ENCODE measurements at places on chromosomes 16 and 17.

DNA sequence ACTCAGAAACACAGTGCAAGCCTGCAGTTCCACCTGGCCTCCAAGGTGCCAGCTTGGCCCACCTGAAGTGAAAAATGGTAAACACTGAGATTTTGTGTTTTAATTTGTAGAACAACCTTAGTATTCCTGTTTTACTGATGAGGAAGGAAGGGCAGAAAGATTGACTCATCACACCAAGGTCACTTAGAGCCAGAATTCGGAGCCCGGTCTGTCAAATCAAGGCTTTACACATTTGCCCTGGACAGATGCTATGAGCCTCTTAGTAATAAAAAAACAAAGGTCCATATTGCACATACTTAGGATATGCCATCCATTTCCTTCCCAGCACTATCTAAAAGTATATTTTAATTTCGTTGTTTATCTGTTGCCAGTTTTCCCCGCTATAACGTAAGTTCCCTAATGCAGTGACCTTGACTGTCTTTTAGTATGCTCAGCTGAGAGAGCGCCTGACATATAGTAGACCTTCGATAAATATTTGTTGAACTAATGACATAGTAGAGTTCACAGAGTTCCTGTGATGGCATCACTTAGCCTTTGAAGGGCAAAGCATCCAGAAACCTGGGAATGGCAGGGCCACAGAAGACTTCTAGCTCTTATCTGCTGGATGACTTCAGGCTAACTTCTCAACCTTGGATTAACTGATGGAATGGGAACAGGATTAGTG, 7.2 kb upstream of the TBKBP1 start:
- no peak for DNase-seq

- no peak for DNase-seq
These were observed 85.9 kb upstream of the SMURF2 start for GRCh38 chr17:64747938-64748540.

DNA sequence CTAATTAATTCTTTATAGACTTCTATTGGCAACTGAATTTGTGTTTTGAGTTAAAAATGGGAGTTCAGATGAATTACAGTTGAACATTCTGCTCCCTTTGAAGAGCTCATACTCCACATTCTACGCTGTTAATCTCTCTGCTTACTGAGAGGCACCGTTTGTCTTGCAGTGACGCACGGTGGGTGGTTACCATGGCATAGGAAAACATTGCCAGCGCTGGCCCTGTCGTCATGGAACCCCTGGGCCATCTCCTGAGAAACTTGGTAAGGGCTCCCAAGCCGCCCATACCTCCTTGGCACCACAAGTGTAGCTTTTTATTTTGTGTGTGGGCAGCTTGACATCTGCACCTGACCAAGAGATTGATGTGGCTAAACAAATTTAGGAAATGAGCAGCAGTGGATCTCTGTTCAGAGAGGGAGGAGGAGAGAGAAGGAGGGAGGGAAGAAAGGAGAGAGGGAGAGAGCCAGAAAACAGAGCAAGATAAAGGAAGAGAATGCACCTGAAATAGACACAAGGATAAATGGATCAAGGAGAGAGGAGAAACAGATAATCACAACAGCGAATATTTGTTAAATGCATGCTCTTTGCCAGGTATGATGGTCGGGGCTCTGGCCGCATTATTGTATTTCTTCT, 398.5 kb downstream of the HAPSTR1 start:
- no peak for DNase-seq

GRCh38 chr16:84791088-84791487, 28.7 kb upstream of the CRISPLD2 start:
- DNase-seq, result peak; percentile 8

DNA sequence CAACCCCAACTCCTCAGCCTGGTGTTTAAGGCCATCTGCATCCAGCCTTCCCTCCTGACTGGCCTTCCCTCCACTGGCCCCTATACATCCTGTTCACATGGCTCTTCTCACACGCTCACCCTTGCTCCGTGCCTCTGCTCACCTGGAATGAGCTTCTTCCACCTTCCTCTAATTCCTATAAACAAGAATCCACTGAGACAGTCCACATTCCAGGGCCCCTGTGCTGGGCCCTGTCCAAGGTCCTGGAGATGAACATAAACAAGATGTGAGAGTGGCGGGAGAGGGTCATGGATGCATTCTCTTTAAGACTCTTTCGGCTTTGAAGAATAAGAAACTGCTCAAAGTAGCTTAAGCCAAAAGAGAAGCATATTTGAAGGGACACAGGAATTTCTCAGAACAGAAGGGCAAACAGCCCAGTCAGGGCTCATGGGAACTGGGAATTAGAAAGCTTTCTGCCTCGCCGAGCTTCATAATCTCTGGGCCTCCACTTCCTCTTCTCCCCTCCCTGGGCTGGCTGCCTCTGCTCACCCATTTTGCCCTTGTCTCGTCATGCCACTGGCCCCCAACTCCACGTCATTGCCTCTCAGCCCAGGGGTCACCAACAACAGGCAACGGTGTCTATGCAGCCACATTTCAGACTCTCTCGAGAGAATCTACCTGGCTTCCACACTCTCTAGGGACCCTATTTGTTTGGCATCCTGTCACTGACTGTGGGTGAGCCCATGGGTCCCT, 13.5 kb downstream of the SPPL2C start:
- DNase-seq, result peak; percentile 60

GRCh38 chr17:41382394-41382793, 288 bp upstream of the KRT34 start:
- no peak for DNase-seq
